ENCODE measurements at places on chromosomes 12 and 14.

GRCh38 chr12:82931349-82932116 lies 244.8 kb downstream of the TMTC2 start:
- no peak for DNase-seq

DNA sequence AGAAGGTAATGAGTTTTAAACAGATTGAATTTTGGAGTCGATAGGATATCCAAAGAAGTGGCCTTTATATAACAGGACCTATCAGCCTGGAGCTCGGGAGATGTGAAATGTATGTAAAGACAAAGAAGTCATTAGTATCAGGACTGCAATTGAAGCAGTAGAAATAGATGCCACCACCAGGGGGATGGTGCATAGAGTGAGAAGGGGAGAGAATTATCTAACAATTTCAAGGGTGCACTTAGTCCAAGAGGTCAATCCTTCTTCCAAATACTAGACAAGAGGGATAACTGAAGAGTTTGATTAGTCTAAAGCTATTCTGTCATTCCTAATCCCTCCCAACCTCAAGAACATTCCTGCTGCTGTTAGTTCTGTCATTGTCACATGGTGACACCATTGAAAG lies 127.8 kb downstream of the CFAP54 start:
- peak; percentile 12 for DNase-seq

DNA sequence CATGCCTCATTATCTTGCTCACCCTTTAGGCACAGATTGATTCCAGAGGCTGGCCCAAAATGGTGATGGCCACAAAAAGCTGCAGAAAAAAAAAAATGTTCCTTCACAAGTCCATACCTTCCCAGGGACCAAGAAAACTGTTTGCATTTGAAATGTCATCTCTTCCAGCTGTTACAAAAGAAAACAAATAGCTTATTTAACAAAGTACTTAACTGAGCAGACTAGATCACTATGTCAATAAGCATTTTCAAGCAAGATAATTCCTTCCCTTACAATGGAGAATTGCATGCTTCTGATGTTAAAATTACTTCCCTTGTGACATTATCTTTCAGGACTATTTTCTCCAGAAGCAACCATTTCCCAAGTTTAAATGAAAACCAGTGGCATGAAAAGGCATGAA lies 377.9 kb upstream of the KITLG start:
- DNase-seq = no peak

- no peak for DNase-seq
Observed at GRCh38 chr12:100564905-100565467, 8.5 kb upstream of the GAS2L3 start.

DNA sequence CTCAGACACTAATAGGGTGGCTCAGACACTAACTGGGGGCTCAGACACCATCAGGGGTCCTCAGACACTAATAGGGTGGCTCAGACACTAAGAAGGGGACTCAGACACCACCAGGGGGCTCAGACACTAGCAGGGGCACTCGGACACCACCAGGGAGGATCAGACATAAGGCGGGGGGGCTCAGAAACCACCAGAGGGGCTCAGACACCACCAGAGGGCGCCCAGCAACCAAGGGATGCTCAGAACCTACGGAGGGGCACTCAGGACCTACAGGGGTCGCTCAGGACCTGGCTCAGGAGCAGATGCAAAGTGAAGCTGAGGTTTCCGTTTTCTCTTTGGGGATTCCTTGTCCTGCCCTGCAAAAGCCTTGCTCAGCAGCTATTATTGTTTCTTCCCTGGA lies 448.5 kb downstream of the TMEM121 start:
- DNase-seq = peak; percentile 73

- no peak for DNase-seq
Observed at GRCh38 chr12:79997096-79997791, 62.3 kb upstream of the PPP1R12A start.

DNA sequence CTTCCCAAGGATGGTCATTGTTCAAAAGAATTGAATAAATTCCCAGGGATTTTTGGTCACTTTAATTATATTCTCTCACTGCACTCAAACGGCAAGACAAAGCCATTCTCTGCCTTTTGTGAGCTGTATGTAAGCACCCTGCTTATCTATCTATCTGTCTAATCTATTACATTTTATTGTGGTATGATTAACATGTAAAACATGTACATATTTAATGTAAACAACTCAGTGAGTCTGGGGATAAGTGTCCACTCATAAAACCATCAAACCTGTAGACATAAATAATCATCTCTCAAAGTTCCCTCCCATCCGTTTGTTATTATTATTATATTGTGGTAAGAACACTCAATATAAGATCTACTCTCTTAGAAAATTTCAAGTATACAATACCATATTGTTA lies 167.1 kb downstream of the CAND1 start:
- no peak for DNase-seq

DNA sequence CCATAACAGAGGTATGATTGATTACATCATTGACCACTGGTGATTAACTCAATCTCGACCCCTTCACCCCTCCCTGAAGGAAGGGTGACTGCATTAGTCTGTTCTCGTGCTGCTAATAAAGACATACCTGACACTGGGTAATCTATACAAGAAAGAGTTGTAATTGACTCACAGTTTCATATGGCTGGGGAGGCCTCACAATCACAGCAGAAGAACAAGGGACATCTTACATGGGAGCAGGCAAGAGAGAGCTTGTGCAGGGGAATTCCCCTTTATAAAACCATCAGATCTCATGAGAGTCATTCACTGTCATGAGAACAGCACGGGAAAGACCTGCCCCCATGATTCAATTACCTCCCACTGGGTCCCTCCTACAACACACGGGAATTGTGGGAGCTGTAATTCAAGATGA lies 55.9 kb upstream of the TMCC3 start:
- DNase-seq = no peak

- DNase-seq = no peak
Observed at GRCh38 chr14:54651649-54652048, 84.7 kb downstream of the SAMD4A start.

DNA sequence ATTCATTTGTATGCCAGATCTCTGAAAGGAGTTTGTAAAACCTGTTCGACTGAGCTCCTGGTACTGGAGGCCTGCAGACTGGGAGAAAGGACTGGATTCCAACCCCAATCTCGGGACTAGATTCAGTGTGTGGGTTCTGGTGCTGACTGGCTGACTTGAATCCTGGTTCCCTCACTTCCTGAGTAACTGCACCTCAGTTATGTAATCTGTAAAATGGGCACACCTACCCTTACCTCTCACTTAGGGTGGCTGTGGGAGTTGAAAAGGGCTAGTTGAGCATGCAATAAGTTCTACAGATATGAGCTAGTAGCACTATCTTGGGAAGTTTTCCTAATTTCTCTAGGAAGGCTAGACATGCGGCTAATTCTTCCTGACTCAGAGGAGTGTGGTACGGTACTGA lies 621.3 kb upstream of the TBX3 start:
- no peak for DNase-seq

GRCh38 chr12:125083072-125083471 lies 17.8 kb downstream of the AACS start:
- no peak for DNase-seq

GRCh38 chr12:64583771-64584421 lies 26.4 kb upstream of the RASSF3 start:
- no peak for DNase-seq

GRCh38 chr12:27657296-27657695 lies 39.0 kb upstream of the REP15 start:
- no peak for DNase-seq

DNA sequence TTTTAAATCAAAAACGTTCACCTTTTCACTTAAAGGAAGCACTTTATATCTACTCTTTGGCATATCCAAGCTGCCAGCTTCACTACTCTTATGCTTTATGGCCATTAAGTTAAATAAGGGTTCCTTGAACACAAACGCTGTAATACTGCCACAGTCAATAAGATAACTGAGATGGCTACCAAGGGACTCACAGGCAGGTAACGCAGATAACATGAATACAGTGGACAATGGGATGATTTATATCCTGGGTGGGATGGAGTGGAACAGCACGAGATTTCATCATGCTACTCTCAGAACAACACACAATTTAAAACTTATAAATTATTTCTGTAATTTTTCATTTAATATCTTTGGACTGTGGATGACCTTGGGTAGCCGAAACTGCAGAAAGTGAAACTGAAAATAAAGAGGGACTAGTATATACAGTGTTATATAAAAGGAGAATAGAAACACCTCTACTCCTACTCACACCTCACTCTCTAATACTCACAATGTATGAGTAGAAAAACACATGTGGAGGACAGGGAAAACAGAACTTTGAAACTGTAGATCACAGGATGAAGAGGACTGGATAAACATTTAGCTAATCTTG lies 367.3 kb downstream of the C12orf50 start:
- DNase-seq = no peak

DNA sequence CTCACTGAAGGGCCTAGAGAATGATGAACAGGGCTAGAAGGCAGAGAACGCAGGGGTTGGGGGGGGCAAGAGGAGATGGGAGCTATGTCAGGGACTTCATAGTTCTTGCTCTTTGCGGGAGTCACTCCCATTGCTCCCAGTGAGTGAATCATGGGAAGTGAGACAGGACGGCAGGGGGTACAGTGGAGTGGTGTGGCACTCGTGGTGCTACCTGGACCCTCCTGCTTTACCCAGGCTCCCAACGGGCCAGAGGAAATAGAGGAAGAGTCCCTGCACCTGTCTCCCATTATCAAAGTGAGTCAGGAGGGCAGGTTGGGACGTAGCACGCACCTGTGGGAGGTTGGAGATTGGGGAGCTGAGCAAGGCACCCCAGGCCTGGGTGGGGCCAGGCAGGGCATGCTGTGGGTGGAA lies 1.3 kb upstream of the KRT8 start:
- no peak for DNase-seq

- DNase-seq = no peak
Observed at GRCh38 chr14:90213099-90213748, 43.1 kb upstream of the PSMC1 start.

- peak; percentile 36 for DNase-seq
Observed at GRCh38 chr14:77980475-77981321, 180.8 kb downstream of the ADCK1 start.

DNA sequence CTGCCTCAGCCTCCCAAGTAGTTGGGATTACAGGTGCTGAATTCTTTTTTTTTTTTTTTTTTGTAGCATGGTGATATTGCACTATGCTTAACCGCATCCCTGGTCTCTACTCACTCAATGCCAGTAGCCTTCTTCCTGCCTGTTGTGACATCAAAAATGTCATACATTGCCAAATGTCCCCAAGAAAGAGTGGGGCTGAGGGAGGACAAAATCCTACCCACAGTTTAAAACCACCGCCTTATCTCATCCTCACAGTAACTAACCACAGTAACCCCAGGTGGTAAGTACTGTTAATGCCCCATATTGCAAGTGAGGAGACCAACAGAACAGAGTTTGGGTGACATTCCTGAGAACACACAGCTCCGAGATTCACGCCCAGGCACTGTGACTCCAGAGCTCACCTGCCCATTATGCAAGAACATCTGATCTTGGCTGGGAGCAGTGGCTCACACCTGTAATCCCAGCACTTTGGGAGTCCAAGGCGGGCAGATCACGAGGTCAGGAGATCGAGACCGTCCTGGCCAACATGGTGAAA lies 19.6 kb downstream of the MORN3 start:
- DNase-seq = peak; percentile 97

DNA sequence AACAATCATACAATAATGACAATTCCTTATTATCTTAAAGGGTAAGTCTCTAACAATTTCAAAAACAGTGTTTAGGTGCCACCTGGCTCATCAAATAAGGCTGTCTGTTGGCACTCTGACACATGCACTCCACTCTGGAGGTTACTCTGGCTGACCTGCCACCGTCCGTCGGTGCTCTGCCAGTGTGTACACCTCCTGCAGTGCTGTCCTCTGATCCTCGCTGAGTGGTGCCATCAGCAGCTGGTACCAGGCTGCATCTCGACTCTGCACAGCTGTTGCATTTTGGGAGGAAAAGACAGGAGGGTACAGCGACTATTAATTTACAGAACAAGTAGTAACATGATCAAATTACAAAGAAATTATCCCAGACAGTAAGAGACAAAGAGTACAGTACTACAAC lies 63.9 kb downstream of the IPO8 start:
- DNase-seq = no peak

DNA sequence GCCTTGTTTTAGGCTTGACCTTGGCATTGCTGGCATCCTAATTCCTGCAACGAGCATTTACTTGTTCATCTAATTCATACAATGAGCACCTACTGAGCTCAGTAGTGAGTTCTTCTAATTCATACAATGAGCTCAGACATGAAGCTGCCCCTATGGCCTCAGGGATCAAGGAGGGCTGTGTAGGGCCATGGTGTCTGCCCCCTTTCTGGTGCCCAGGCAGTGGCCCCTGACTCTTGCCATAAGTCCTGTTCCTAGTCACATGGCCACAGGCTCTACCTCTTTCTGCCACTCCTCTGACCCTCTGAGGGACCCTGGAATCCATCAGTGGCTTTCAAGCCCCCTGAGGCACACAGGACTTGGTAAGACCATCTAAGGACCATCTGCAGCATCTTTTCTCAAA lies 148.8 kb downstream of the ZFP36L1 start:
- no peak for DNase-seq

- no peak for DNase-seq
Observed at GRCh38 chr12:131051155-131051473, 97.4 kb downstream of the ADGRD1 start.

DNA sequence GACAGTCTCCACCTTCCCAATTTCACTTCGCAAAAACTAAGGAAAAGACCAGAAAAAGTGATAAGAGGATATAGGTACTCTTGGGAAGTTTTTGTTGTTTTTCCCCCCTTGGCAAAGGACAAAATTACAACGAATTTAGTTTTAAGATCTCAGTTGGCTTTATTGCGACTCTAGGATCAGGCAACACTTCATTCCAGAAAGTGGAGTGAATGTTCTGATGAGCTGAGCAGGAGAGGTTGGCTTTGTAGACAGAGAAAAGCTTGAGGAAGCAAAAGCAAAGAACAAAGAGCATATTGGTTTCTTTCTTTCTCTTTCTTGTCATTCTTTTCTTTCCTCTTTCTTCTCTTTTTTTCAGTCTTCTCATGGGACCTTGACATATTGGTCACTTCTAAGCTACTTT lies 640 bp upstream of the ZFYVE1 start:
- no peak for DNase-seq

DNA sequence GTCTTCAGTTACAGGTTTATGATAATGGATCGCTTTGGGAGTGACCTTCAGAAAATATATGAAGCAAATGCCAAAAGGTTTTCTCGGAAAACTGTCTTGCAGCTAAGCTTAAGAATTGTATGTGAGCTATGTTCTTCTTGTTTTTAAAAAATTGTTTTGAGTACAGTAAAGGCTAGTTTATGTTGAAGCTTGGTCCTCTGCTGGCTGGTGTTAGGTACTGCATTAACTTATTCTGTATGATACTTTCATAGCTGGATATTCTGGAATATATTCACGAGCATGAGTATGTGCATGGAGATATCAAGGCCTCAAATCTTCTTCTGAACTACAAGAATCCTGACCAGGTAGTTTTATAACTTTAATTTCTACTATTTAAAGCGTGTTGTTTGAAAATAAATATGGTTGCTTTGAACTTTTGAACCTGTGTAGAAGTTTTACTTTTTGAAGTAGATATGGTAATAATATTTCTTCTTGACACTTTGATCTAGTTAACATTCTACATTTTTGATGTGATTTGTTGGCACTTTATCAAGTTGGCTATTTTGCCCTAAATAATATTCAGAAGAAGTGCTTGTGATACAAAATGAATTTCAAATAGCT lies 55.7 kb downstream of the VRK1 start:
- DNase-seq = peak; percentile 63

GRCh38 chr12:5078423-5078822 lies 34.7 kb downstream of the KCNA5 start:
- no peak for DNase-seq

Data from hematopoietic multipotent progenitor cell treated with erythropoietin and hydrocortisone succinate and interleukin-3 and kit ligand, for 8 days (in vitro differentiated cells).